ENCODE measurements at places on chromosomes 16 and 17. TPM values are rescaled to one million over a fixed set of nuclear protein-coding genes. Genes with fewer than 3 reads are reported as not detected.

Gene KRT24
- total RNA-seq: not detected

GRCh38 chr17:64773836-64774761 is 112.0 kb upstream of the SMURF2 start:
- DNase-seq: no peak

- DNase-seq: no peak
Observed at GRCh38 chr17:289409-289808, 63.2 kb downstream of the RPH3AL start.

Gene KRT20
- not detected for total RNA-seq

DNA sequence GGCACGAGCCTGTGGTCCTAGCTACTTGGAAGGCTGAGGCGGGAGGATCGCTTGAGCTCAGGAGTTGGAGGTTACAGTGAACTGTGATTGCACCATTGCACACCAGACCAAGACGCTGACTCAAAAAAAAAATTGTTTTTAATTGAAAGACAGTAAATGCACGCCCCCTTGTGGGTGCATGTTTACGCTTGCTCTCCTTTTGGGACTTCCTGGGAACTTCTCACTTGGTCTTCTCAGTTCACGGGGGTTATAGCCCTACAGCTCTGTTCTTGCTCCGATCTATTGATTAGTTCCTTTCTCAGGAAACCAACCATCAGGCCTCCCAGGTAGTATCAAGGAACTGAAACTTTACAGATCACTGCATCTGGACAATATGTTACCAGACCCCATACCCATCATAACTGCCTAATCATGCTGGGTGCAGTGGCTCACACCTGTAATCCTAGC is 14.2 kb upstream of the RIPOR1 start:
- DNase-seq: peak; percentile 96

Data from activated CD8-positive, alpha-beta T cell treated with anti-CD3 and anti-CD28 coated beads for 36 hours (primary cell).